ENCODE measurements at places on chromosomes 13 and 19.

GRCh38 chr13:97435794-97436193, 1.8 kb downstream of the RAP2A start:
- no peak for DNase-seq

- DNase-seq: peak; percentile 11
These were observed 1048.6 kb downstream of the PCDH17 start for GRCh38 chr13:58680115-58680514.

DNA sequence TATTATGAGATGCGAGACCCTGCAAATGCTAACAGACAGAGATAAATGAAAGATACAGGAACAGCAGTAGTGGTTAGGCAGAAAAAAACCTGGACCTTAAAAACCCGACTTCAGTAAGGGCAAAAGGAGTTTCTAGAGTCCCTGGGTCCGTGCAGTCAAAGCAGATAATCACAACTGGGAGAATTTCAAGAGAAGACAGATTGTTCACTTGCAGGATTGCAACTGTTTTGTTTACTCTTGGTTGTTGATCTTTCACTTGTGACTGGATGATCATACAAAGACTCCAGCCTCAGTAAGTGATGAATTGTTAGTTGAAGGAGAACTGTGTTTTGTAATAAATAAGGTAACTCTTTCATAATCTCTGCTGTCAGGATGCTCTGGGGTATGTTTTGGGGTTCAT, 135.1 kb downstream of the GPC6 start:
- DNase-seq: no peak

DNA sequence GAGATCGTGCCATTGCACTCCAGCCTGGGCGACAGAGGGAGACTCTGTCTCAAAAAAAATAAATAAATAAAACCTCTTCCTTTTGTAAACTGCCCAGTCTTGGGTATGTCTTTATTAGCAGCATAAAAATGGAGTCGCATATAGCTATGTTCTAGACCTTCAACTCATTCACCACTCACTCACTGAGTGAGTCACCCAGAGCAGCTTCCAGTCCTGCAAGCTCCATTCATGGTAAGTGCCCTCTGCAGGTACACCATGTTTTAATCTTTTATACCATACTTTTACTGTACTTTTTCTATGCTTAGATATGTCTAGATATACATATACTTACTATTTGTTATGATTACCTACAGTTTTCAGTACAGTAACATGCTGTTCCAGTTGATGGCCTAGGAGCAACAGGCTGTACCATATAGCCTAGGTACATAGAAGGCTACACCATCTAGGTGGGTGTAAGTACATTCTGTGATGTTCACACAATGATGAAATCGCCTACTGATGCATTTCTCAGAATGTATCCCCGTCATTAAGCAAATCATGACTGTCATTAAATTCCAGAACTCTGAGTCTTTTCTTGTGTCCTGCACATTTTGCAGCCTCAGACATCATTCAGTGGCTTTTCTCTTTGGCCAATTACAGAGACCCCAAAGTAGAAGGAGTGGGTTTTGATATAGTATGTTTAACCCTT, 13.7 kb upstream of the FARP1 start:
- no peak for DNase-seq

GRCh38 chr19:41795031-41795461, 1.3 kb upstream of the CEACAM3 start:
- DNase-seq: peak; percentile 59

- no peak for DNase-seq
These were observed 3.0 kb upstream of the NAA16 start for GRCh38 chr13:41307884-41308640.

DNA sequence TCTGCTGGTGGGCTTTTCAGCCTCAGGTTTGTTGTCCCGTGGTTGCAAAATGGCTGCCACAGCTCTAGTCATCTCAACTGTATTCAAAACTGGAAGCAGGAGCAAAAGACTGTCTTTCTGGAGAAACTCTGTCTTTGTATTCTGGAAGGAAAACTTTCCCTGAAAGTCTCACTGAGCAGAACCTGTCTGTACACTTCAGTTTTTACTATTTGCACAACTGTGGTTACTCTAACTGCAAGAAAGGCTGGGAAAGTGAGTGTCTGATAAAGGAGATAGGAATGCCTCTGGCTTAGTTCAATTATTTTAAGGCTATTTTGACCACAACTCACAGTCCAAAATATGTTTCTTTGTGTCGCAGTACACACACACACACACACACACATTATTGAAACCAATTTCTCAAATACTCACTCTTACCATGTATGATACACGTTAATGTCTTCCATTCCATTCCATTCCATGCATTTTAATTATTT, 49.7 kb upstream of the EHD2 start:
- DNase-seq: no peak

DNA sequence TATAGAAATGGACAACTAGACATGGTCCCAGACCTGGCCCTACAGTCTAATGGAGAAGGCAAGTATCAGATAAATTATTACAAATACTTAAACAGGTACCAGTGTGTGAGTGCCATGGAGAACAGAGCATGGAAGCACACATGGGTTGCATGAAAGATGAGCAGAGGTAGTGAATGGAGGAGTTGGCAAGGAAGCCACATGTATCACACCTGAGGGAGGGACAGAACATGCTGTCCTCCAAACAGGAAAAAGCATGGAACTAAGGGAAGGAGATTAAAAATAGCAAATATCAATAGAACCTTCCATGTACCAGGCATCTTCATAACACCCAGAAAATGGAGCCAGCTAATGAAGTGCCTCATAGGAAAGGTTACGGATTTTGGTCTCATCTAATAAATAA, 85.9 kb downstream of the SACS start:
- DNase-seq: no peak

- DNase-seq: no peak
These were observed 151.7 kb downstream of the LHFPL6 start for GRCh38 chr13:39451301-39451700.

DNA sequence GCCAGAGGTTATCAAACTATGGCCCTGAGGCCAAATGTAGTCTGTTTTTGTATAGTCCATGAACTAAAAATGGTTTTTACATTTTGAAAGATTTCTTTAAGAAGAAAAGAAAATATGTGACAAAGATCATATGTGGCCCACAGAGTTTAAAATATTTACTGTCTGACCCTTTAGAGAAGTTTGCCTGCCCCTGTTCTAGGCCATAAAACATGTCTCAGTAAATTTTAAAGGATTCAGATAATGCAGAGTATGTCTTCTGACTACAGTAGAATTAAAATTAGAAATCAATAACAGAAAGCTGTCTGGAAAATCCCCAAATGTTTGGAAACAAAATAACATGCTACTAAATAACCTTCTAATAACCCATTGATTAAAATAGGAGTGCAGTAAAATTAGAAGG, 86.3 kb downstream of the KCNRG start:
- DNase-seq: no peak

DNA sequence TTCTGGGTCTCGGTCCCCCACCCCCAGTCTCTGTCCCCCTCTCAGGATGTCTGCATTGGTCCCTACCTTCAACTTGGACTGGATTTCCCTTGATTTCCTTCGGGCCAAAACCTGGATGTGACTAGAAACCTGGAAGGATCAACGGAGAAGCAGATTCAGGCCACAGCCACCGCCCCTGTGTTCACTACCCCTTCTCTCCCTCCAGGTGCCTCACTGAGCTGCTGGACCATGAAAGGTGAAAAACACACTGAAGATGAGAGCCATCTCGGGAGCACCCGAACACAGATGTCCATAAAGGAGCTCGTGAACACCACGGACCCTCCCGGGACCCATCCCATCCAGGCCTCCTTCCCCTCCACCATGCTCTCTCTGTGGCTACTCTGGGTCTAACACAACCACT, 5.0 kb downstream of the TEAD2 start:
- no peak for DNase-seq

DNA sequence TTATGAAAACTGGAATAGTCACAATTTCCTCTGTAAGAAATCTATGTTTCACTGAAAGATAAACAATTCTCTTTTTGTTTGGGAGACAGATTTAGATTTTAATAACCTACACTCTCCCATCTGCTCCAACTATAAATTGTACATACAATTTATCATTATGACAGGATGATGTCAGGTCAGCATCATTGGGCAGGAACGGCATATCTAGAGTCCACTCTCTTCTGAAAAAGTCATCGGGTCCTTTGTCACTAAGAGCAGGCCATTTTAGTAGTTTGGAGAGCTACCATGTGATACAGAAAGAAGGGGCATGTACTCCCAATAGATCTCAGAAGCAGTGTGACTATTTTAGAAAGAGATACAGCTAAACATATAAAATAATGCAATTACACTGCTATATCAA, 180.8 kb upstream of the ARGLU1 start:
- no peak for DNase-seq

DNA sequence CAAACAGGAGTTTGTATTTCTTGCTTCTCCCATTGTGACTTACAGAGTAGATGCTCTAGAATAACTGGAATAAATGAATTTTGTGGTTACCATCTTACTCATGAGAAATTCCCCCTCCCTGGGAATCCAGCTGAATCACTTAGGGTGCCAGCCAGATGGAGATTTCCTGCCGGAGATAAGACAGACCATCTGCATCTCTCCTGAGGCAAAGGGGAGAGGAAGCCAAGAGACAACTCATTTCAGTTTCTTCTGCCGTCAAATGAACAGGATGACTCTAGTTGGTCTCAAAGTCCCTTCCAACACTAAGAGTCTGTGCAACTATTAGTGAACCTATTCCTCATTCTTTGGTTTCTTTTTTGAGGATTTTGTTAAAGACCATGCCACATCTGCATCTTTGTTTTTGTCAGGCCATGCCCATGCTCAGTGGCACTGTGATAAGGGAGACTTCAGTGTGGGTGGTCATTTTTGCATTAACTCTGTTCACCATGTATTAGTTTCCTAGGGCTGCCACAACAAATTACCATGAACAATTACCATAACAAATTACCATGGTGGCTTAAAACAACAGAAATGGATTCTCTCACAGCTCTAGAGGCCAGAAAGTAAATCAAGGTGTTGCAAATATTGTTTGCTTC, 112.8 kb downstream of the NDFIP2 start:
- DNase-seq: no peak

DNA sequence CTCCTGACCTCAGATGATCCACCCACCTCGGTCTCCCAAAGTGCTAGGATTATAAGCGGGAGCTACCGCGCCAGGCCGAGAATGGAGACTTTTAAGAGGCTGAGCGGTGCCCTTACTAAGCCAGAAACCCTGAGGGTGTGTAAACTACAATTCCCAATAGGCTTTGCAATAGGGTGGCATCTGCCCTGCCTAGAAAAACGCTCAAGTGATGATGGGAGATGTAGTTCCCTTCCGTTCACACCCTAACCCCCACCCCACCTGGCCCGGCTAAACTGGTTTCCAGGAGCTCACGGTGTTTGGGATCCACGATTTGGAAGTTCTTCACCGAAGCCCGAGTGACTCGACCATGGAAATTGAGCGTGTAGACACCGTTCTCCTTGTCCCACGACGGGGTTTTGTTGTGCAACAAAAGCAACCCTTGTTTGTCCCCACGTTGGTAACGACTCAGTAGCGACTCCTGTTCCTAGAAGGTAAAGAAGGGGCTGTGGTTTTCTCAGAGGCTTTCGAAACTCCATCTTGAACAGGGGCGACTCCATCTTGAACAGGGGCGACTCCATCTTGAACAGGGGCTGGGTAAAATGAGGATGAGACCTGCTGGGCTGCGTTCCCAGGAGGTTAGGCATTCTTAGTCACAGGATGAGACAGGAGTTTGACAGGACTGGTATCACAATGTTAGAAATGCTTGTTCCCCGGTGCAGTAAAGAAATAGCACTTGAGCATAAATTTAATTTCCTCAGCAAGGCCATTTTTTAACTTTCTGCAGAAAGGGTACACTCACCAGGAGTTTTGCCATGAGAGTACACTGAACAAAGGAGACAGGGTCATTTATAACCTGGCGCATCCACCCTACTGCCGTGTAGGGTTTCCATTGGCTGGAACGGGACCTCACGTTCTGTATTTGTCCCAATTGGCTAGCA, 9.8 kb downstream of the PPP1R15A start:
- peak; percentile 57 for DNase-seq

GRCh38 chr19:13417054-13417453, 89.2 kb downstream of the CACNA1A start:
- DNase-seq: no peak

DNA sequence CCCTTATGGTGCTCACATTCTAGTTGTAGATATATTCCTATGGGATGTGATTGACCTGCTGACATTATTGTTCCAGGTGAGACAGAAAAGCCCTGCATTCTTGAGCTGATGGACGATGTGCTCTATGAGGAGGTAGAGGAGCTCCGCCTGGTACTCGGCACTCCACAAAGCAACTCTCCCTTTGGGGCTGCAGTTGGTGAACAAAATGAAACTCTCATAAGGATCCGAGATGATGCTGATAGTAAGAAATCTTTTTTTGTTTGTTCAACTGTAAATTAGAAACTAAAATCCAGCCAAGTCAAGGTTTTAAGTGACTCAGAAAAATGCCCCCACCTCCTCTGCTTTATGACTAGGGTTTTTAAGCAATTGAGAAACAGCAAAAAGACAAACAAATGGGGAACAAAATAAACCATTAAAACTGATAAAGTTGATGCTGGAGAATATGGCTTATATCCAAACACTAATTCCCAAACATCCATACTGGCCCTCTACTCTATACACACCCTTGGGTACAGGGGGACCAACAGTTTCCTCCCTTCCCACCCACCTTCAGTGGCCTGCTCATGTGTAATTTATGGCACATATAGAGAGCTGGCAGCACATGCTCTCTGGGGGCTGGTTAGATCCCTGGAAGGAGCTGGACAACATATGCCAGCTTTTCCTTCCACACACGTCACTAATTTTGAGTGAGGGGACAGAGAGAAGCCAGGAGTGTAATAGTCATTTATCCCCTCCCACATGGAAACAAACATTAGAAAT, 139.6 kb downstream of the STOML3 start:
- no peak for DNase-seq

DNA sequence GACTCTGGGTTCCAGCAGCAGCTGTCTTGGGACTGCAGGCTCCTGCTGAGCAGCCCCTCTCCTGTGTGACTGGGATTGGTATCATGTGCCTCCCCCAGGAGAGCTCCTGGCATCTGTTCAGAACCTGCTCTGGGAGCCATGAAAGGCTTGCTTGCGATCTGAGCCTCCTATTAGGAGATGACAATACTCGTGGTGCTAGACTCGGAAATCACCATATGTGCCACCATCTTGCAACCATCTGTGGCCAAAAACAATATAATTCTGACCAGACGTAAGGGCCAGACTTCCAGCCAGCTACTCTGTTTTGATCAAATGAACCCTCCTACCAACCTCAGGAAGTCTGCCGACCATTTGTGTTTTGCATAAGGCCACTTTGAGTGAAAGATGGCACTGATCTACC, 484.7 kb downstream of the IRS2 start:
- no peak for DNase-seq

- DNase-seq: no peak
These were observed 251.3 kb upstream of the PCDH9 start for GRCh38 chr13:67481445-67481844.

DNA sequence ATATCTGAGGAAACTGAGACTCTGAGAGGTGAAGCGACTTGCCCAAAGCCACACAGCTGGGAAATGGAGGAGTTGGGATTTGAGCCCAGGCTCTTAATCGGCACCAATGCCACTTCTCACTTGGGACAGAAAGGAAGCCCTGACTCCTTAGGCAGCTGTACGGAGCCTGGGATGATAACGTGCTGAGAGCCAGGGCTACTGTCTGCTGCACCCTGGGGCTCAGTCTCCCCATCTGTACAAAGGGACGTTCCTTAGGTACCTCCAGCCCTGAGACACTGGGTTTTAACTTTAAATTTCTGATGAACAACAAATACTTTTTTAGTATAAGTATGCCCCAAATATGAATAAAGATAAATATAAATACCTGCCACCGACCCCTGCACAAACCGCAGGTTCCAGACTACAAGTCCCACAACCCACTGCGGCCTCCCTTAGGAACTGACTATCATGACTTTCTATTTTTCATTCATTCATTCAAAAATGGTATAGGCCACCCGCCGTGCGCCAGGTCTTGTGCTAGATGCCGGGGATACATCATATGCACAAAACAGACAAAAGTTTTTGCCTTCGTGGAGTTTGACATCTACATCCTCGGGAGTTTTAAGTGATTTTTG, 776 bp upstream of the NCLN start:
- no peak for DNase-seq
